ENCODE measurements at places on chromosomes 3 and 15. TPM values are rescaled to one million over a fixed set of nuclear protein-coding genes. Genes with fewer than 3 reads are reported as not detected.

DNA sequence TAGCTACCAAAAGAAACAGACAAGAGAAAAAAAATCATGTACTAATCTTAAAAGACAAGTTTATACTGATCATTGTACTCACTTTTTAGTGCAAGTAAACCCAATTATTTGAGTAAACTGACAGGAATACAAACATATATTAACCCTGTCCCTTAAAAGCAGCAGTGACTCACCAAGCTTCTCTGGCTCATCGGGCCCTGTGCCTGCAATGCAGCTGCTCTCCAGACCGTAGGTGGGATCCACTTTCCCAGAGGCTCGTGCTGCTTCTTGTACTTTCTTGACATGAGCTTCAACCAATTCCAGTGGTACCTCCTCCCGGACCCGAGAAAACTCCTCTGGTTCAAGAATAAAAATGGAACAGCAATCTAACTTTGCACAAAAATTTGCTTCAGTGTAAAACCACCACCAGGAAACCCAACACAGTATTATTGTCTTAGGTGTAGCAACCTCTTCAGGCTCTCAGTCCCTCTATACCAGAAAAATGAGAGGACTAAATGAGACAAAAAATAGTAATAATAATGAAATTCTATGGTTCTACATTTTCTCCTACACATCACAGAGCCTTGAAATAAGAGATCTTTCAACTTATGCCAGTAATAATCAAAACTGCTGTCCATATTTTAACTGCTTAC is 82.6 kb upstream of the CSPG5 start:
- DNase-seq: no peak

Gene GOLGA8H
- 1.1 TPM for polyA plus RNA-seq

DNA sequence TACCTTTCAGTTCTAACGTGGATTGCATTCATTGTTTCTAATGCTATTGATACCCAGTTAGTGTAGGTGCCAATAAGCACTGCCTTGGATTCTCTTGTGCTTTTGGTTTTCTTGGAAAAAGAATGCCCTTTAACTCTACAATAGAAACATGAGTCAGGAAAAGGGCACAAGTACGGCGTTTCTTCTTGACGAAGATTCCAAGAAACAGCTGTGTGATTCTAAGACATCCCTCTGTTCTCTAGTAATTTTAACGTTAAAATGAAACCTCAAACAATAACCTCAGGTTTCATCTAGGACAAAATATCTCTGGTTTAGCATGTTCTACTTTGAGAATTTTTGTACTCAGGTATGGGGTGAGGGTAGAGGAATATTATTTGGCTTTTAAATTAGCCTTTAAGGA is 540.5 kb upstream of the ATP11B start:
- no peak for DNase-seq

DNA sequence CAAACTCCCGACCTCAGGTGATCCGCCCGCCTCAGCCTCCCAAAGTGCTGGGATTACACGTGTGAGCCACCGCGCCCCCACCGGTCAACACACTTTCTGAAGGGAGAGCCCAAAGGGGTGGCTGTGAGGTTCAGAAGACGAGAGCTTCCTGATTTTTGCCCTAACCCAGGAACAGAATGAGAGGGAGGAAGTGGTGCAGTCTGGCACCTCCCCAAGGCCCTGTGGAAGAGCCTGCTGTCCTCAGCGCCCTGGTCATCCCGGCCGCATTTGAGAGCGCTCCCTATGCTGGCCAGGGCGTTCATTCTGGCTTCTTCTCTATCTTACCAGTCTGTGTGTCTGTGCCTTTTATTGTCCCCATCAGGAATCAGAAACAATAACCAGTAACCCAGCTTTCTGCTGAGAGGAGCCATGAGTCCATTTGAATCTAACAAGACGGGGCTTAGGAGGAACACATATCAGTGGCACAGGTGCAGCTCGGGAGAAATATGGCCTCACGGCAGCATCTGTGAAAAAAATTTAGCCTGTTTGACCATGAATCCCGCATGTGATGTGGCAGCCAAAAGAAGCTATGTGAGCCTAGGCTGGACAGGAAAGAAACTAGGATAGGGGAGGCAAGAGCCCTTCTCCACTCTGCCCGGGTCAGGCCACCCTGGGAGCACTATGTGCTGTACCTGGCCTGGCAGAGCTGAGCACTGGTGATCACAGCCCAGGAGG is 12.9 kb downstream of the BDH1 start:
- DNase-seq: no peak

- DNase-seq: no peak
These were observed 1.0 kb downstream of the C3orf38 start for GRCh38 chr3:88150806-88151205.

Measured in hindlimb muscle (tissue), 1 donor.